ENCODE measurements at places on chromosomes 3 and 15.

DNA sequence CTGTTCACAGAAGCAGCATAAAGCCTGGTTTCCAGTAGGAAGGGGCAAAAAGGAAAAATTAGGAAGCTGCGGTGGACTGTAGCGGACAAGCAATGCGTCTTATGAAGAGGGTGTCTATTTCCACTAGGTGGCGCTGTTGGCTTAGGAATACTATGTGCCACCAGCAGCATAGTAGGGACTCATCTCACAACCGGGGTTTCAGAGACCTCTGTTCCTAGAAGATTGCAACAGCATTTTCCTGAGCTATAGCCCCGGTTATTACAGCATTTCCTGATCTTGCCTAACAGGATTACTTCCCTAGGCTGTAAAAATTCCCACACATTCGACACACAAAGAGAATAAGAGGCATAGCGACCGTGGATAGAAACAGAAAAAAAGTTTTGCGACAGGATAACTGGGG lies 683.0 kb downstream of the TBL1XR1 start:
- DNase-seq, result peak; percentile 3

DNA sequence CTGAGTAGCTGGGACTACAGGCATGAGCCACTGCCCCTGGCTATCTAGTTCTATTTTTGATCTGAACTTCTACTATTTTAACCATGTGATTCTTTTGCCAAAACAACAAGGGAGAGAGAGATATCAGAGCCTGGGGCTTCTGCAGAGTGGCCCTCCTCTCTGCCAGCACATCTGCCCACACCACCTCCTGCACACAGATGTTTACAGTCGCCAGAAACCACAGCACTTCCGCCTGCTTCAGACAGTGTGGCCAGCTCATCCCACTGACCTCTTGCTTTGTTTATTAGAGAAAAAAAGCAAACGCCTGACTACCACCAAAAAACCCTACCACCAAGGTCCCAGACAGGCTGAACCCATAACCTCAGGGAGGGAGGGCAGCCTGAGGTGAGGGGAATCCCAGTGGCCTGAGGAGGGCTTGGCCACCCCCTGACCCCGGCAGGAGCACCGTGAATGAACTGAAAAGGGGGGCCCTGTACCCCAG lies 85.9 kb upstream of the ABHD2 start:
- DNase-seq, result peak; percentile 49

- no peak for DNase-seq
These were observed 654.9 kb downstream of the ZPLD1 start for GRCh38 chr3:103089758-103090157.

- no peak for DNase-seq
These were observed 214.6 kb downstream of the KCNAB1 start for GRCh38 chr3:156334841-156335545.

GRCh38 chr15:35618260-35619188 lies 72.6 kb upstream of the DPH6 start:
- DNase-seq, result peak; percentile 81

- DNase-seq, result no peak
These were observed 236.8 kb downstream of the OPA1 start for GRCh38 chr3:193829781-193830180.

GRCh38 chr3:31776016-31776415 lies 205.0 kb downstream of the OSBPL10 start:
- DNase-seq, result no peak

- no peak for DNase-seq
These were observed 108.3 kb downstream of the VGLL4 start for GRCh38 chr3:11535243-11535960.

DNA sequence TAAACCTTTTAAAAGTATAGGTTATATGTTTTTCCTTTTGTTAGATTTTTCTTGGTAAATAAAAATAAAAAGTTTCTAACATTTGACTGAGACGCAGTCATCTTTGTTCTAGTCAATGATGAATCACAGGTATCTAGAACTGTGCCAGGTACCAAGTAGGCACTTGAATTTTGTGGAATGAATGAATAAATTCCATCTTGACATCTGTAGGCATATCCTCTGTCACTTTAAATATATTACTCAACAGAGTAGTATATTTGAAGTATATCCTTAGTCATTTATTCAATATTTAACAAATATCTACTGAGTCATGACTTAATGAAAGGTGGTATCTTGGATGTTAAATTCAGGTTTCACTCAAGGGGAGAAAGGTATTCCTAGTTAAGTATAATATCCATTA lies 828.4 kb downstream of the TUSC7 start:
- no peak for DNase-seq

- no peak for DNase-seq
These were observed 856.1 kb downstream of the SI start for GRCh38 chr3:164222197-164222596.

GRCh38 chr3:171295484-171296373 lies 164.5 kb downstream of the TNIK start:
- DNase-seq, result no peak
